Hindlimb muscle (tissue), 1 donor: ENCODE measurements at places on chromosomes 4 and X. TPM values are rescaled to one million over a fixed set of nuclear protein-coding genes. Genes with fewer than 3 reads are reported as not detected.

Gene PRKX
- polyA plus RNA-seq, result 10.9 TPM

- no peak for DNase-seq
Measured at GRCh38 chr4:44494810-44495701, 46.4 kb upstream of the KCTD8 start.

DNA sequence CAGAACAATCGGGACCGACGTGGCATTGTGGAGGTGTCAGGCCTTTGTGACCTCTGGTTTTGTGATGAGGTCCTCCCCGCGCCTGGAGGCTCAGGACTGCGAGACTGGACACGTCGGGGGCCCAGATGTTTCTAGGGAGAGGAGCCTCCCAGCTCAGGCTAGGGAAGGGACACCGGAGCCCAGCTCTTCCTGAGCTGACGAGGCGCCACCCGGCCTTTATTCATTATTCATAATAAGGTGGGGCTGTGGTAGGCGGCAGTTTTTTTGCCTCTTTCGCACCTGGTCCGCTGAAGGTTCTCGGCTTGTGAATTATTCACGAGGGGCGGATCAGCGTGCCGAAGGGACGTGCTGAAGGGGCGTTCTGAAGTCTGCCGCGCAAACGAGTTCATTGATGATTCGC is 2.3 kb upstream of the UBA1 start:
- DNase-seq, result no peak

DNA sequence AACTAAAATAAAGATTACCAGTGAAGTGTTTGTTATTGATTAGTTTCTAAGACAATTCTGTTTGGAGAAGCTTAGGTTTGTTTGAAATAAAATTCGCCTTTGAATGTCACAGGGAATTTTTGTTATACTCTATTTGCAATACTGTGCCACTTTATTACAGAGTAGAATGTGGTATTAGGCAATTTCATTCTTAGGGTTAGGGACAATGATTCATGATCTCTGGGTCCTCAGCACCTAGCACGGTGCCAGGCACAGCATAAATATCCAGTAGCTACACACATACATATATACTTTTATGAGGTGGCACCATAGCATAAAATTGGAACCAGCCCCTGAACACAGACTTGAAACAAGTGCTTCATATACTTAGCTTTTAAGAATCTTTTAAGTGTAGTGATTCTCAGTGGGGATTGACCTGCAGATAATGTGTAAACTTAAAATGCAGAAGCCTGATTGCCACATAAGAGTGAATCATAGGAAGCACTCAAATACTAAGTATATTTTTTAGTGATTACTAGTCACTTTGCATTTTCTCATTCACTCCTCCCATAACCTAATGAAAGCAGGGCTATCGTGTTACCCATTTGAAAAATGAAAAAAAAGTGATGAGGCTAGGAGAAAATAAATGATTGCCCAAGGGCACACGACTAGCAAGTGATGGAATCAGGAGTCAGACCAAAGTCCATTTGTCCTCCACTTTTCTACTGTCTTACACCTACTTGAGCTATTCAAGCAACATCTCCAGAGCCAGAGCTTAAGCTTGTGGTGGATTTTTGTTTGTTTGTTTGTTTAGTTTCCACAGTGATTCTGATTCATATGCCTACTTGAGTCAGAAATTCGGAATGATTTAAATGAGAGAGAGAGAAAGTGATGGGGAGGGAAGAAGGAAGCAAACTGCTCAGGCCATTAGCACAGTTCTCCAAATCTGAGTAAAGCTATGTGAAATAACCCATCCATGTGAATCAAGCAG is 366.0 kb upstream of the FGF13 start:
- no peak for DNase-seq
